Calu3 (cell line): ENCODE measurements at places on chromosomes 1 and 21. TPM values are rescaled to one million over a fixed set of nuclear protein-coding genes. Genes with fewer than 3 reads are reported as not detected.

DNA sequence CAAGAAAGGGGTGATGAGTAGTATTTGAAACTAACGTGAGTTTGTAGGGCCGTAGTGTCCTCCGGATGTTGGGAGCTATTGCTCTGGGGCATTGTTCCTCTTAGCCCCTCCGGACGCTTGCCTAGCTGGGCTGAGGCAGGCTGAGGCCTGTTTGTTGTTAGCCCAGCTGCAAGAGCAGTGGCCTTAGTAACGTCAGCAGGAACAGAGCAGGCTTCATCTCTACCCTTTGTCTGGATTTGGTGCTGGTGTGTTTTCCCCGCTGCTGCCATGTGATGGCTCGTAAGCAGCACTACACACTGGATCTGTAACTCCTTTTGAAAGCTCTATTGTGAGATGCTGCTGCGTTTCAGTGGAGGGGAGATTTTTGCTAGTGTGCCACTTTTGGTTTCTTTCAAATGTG lies 57.6 kb downstream of the DNM3 start:
- no peak for DNase-seq

GRCh38 chr1:152902636-152903035 lies 5.7 kb upstream of the IVL start:
- DNase-seq, result no peak

DNA sequence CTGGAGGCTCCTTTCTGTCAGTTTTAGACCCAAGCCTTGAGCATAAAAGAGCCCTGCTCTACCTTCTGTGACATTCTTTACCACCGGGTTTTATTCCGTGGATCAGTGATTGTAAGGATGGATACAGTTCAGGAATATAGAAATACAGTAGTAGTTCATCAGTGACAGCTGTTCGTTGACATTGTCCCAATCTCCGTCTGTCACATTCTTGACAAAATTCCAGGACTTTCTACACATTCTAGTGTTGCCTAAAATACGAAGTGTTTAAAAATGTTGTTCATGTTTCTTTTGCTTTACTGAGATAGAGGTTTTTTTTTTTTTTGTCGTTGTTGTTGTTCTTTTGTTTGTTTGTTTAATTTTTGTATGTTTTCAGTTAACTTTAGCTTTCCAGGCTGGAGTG lies 29.9 kb downstream of the MAP10 start:
- DNase-seq, result no peak

DNA sequence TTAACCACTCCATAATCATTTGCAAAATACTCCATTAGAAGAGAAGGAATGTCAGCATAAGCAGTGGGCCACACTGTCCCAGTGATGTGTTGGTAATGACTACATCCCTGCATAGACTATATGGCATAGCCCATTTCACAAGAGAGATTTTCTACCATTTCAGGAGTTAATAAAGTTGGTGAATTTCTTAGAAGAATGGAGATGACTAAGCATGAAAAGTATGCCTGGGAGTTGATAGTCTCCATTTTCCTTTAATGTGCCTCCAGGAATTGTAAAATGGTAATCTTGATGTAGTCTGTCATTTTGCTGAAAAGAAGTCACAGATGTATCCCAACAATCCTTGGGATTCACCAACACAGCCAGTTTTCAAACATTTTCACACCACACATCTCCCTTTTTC lies 608.8 kb upstream of the CHRM3 start:
- no peak for DNase-seq

FRRS1 gene
- total RNA-seq, result 39.1 and 46.5 TPM in 2 replicates
